ENCODE measurements at places on chromosomes 2 and 18.

DNA sequence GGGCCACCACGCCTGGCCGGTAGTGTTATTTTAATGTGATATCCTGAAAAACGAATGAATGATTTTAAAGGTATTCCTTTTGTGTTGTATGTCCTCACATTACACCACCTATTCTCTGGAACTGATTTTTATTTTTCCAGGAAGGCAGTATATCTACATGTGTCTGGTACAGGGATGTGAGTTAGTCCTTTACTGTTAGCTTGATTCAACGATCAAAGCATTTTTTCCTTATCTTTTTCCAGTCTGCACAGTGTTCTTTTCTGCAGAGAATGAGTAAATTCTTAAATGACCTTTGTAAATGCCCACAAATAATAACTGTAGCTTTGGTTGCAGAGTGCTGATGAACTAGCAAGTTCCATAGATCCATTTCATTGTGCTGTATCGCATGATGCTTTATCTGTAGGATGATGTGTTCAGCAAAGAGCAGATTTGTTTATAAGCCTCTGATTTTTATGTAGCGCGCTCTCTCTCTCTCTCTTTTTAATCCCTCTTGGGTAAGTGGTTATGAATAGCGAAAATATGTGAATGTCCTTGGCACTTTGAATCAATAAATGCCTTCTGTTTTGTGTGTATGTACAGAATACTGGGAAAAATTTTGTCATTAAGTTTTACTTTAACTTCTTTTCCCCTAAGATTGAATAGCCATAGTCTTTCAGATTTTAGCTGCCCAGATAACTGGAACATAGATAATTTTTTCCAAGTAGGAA lies 82.5 kb upstream of the EML6 start:
- no peak for DNase-seq

DNA sequence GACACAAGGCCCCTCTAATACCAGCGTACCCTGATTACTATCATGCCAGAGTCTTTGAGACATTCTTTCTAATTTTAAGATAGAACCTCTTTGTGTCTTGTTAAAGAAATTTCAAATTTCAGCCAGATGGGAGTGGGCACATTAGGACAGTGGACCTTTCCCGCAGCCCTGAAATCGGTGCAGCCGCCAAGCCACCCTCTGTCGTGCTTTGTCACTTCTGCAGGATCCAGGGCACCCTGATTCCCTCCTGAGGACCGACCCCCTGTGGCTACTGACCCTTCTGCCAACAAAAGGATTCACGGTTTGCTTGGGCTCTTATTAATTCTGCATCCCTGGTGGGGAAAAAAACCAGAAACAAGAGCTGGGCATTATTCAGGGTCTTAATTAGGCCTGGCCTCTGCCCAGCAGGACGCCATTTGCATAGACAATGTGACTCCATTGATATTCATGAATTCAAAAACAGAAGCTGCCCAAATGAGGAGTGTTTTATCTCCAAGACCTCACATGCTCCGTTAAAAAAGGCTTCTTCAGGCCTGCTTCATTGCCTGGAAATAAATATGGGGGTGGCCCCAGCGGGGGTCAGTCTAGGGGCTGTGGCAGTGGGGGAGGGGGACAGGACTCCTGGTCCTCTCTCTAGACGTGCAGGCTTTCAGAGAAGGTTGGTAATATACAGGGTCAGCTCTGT lies 116.9 kb downstream of the ALPK2 start:
- DNase-seq = no peak

GRCh38 chr2:153536115-153536514 lies 57.6 kb upstream of the RPRM start:
- DNase-seq = no peak

DNA sequence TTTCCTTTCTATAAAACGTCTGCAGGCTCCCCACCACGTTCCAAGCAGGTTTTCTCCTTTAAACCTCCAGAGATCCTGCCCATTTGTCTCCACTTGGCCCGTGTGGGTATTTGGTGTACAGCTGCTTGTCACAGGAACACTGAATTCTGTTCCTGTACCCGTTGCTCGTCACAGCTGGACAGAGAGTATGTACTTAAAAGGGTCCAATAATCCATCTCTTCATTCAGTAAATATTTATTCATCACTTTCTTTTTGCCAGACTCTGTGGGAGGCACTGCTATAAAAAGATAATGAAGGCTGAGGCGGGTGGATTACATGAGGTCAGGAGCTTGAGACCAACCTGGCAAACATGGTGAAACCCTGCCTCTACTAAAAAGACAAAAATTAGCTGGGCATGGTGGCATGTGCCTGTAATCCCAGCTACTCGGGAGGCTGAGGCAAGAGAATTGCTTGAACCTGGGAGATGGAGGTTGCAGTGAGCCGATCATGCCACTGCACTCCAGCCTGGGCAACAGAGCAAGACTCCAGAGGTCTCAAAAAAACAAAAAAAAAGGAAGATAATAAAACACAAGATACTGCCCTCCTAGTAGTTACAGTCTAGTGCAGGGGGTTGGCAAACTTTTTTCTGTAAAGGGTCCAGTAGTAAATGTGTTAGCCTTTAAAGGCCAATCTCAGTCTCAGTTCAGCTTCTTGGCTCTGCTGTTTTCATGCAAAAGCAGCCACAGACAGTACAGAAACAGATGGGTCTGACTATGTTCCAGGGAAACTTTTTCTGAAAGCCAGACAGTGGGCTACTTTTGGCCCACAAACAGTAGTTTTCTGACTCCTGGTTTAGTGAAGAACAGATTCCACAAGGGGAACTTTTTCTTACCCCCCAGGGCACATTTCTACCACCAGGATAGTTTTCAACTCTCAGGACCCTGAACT lies 309.9 kb upstream of the RAB12 start:
- no peak for DNase-seq

DNA sequence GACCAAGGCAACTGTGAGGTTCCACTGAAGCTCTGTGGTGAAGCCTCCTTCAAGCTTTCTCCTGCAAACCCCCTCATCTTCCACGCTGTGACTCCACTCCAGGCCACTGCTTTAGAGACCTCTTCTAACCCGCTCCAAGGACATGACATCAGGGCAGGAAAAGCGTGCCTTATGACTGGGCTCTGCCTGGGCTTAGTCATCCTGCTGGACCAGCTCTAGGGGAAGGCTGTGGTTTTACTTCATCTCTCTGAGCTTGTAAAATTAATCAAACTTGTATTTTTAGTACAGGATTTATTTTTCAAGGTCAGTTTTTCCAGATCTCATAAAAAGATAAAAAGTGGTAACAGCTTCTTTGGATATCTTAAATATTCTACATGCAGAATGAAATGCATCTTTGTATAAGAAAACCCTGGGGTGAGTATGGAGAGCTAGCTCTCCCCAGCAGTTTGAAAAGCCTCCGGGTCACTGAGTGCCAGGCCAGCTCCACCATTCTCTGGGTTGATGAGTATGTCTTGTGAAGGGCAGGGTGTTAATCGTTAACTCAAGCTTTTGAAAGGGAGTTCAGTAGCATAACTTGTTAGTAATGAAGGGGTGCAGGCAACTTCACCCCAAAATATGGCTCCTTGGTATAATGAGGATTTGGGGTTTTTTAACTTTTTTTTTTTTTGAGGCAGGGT lies 33.1 kb upstream of the YPEL5 start:
- no peak for DNase-seq

DNA sequence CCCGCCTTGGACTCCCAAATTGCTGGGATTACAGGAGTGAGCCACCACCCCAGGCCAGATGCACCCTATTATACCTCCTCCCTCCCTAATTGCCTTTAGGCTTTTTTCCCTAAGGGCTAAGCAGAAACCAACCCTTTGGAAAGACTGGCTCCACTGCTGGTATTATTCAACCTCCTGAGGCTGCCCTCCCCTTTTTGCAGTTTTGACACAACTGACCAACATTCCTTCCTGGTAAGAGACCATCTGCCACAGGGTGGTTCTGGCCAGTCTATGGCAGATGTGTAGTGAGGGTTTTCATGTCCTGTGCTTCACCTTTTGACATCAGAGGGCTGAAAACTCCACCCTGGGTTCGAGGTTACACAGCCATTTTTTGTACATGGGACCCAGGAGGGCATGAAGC lies 1785.3 kb upstream of the CELF4 start:
- DNase-seq = no peak

DNA sequence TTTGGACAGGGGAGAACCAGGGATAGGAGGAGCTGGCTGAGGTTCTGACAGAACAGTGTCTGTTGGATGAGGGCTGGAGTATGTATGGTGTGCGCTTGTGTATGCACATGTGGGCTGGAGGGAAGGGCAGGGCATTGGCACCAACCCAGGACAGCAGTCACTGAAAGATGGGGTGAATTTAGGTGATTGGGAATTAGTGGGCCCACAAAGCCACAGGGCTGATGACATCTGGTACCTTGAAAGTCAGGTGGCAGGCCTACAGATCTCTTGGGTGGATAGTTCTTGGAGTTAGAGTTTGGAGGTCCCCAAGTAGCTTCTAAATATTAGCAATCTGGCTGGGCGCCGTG lies 45.7 kb downstream of the C2orf42 start:
- no peak for DNase-seq

DNA sequence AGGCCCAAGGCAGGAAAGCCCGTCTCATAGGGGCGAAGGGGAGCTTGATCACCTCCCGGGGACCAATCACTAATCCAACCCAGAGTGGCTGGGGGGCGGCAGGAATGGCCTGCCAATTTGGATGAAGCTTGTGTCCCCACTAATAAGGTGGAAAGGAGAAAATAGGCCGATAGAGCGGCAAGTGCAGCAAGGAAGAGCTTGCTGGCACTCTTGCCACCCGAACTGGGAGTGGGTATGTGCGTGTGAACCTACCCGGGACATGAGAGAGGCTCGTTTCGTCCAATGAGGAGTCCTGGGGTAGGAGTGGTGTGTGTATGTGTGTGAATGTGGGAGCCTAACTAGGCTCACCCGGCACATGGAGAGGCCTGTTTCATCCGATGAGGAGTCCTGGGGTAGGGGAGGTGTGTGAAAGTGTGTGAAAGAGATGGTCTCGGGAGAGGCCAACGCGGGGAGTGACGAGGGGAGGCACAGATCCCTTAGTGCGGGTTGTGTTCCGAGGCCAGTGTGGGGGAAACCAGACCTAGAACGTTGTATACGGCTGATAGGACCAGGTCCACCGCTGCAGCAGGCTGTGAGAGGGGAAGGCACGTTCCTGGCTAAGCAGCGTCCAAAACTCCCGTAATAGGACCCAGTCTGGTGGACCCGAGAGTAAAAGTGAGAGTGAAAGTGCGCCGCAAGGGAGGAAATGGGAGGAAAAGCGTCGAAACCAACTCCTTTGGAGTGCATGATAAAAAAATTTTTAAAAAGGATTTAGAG lies 47.1 kb upstream of the SELENOI start:
- DNase-seq = peak; percentile 28

GRCh38 chr2:236047886-236048540 lies 120.2 kb downstream of the GBX2 start:
- DNase-seq = no peak

DNA sequence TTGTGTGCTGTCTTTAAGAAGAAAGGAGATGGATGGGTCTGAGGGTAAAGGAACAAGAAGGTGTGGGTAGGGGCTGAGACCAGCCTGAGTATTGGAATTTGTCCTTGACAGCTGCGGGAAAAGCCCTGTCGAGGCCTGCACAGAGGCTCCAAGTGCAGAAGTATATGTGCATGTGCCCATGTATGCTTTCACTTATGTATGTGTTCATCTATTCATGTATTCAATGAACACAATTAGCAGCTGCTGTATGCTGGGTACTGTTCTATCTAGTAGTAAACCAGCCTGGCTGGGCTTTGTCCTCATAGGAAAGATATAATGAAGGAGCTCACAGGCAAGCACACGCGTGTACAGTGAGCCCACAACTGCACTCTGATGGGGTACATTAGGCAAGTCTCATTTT lies 181.4 kb downstream of the CALCRL start:
- no peak for DNase-seq
